ENCODE measurements at places on chromosomes 13 and 19.

DNA sequence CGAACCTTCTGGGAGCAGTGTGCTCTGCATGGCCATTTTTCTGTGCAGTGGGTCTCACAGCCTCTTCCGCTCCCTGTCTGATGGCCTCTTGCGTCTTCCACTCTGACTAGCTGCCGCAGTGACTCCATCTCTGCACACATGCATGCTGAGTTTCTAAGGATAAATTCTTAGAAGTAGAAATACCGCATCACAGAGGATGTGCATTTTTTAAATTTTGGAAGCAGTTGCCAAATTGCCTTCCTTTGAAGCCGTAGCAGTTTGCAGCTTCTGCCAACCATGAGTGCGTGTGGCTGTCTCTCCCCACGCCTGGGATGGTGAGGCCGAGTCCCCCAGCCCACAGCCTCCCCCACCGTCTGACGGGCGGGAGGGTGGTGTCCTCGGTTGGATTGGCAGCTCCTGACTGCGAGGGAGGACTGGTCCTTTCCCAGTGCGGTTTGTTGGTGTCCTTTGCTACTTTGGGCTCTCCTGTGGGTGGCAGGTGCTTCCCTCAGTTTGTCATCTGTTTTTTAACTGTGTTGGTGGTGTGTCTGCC is 9.8 kb downstream of the FZR1 start:
- no peak for DNase-seq

- DNase-seq, result no peak
Measured at GRCh38 chr19:58170860-58171259, 12.0 kb upstream of the ZNF274 start.

DNA sequence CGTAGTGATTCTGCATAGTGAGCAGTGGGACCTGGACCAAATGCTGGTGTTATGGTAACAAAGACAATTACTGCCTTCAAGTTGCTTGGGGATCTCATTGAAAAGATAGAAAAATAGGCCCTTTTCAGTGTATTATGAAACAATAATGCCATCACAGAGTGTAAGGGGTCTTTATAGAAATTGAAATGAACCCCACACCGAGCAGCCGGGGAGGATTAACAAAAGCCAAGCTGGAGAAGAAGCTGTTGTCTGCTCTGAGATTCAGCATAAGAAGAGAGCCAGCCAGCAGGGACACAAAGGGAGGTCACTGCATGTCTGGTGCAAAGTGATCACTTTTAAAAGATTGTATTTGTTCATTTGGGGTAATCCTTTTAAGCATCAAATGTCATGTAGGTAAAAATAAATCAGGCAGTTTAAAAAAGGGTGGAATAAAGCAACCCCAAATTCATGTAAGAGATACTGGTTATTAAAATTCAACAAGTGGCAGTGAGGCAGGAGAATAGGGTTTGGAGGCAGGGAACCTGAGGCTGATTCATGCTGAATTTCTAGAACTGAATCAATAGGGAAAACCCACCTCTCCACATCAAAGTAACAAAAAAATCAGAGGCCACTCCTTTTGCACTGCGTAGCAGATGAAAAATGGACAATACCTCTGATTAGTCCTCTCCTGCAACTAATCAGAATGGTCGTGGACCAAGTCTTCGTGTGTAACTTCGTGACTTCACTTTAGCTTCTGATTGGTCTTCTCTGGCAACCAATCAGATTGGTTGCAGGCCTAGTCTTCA is 1548.3 kb upstream of the SLC10A2 start:
- DNase-seq, result no peak

DNA sequence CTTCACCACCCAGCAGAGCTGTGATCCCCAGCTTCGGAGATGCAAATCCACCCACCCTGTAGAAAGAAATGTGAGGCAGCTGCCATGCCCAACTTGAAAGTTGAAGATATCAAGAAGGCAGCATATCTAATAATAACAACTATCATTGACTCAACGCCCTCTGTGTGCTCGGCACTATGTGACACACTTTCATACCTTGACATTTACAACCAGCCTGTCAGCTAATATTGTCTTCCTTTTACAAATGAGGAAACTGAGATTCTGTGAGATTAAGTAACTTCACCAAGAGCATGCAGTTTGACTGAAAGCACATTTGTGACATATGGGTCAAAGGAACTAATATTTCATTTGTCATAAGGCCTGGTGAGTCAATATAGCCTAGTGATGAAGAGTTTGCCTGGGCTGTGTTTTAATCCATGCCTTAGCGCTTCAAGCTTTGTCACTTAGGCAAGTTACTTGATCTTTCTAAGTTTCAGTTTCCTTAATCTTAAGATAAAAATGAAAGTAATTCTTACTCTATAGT is 137.0 kb downstream of the FLT1 start:
- no peak for DNase-seq

DNA sequence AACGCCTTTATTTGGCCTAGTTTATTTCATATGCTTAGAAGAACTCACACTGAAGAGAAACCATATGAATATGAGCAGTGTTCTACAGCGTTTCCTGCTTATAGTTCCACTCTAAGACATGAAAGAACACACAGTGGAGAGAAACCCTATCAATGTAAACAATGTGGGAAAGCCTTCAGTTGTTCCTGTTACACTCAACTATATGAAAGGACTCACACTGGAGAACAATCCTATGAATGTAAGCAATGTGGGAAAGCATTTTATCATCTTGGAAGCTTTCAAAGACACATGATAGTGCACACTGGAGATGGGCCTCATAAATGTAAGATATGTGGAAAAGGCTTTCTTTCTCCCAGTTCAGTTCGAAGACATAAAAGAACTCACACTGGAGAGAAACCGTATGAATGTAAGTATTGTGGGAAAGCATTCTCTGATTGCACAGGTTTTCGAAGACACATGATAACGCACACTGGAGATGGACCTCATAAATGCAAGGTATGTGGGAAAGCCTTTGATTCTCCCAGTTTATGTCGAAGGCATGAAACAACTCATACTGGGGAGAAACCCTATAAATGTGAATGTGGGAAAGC is 13.7 kb downstream of the ZNF441 start:
- DNase-seq, result no peak

GRCh38 chr19:7915250-7916102 is 846 bp downstream of the TGFBR3L start:
- DNase-seq, result no peak

DNA sequence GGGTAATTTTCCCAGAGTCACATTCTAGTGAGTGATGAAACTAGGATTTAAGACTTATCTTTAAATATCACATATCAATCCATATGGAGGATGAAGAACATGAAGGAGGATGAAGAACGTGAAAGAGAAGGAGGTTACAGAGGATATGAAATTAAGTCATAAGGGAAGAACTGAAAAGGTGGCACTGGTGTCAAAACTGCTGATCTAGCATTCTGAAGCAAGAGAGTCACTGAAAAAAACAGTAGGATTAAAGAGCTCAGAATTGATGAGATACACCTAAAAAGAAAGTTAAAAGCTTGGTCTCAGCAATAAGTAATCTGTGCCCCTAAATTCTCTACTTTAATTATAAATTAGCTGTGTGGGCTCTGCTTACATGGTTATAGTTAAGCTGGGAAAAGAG is 156.5 kb downstream of the KCTD12 start:
- no peak for DNase-seq

GRCh38 chr13:42548731-42549551 is 25.0 kb upstream of the TNFSF11 start:
- no peak for DNase-seq

GRCh38 chr13:48263196-48263595 is 30.2 kb downstream of the ITM2B start:
- no peak for DNase-seq

- no peak for DNase-seq
Measured at GRCh38 chr13:27770809-27771208, 21.5 kb upstream of the GSX1 start.

DNA sequence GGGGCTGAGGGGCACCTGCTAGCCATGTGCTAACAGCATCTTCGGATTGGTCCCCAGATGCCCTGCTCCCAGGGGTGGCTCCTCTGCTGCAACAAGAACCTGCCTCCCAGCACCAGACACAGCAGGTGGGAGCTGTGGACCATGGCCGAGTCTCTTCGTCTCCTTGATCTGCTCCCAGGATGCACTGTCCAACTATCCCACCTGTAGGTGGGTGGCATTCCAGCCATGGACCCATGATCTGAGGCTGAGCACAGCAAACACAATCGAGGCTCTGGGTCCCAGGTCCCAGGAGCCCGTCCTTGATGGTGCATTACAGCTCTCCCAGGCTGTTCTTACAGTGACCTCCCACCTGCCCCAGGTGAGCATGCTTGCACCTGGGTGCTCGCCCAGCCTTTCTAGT is 1.6 kb downstream of the ZNF837 start:
- no peak for DNase-seq

DNA sequence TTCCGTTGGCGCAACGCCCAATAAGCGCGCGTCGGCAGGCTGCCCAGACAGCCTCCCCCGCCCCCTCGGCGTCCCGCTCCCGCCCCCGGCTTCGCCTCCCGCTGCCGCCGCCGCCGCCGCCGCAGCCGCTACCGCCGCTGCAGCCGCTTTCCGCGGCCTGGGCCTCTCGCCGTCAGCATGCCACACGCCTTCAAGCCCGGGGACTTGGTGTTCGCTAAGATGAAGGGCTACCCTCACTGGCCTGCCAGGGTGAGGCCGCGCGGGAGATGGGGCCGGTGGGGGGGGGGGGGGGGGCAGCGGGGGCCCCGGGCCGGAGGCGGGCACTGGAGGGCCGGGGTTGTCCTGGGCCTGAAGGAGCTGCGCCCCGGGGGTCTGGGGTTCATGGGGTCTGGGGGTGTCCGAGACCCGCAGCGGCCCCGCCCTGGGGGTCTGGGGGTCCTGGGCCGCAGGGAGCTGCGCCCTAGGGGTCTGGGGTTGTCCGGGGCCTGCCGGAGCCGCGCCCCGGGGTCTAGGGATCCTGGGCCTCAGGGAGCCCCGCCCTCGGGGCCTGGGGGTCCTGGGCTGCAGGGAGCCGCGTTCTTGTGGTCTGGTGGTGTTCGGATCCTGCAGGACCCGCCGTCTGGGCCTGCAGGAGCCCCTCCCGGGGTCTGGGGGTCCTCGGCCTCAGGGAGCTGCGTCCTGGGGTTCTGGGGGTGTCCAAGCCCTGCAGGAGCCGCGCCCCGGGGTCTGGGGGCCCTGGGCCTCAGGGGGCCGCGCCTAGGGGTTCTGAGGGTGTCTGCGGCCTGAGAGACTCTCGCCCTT is at the start of gene HDGFL2:
HDGFL2 (plus strand) TSS at position 124 of the 801 bp plus-strand sequence; CDS start at position 178, 54 bp downstream.
- no peak for DNase-seq

- DNase-seq, result no peak
Measured at GRCh38 chr19:45189971-45190370, 11.4 kb downstream of the BLOC1S3 start.

DNA sequence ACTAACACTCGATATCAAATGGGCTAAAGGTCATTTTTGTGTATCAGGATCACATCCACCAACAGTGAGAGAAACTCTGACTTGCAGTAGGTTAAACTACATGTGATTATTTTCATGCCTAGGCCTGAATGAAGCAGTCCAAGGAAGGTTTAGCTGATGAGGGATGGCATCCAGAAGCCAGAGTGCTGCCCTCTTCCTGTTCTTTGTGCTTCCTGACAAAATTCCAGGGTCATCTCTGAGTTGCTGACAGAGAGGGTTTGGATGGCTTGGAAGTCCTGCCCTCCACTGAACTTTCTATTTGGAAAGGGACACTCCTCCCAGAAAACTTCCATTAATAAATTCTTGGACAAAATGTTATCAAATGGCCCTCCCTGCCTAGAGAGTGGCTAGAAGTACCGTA is 728.3 kb upstream of the SLC10A2 start:
- no peak for DNase-seq

- no peak for DNase-seq
Measured at GRCh38 chr13:95568131-95568530, 15.6 kb downstream of the CLDN10 start.

- DNase-seq, result no peak
Measured at GRCh38 chr13:66520511-66521355, 709.4 kb downstream of the PCDH9 start.

GRCh38 chr19:55115446-55116065 is 1.9 kb downstream of the PPP1R12C start:
- no peak for DNase-seq

- peak; percentile 14 for DNase-seq
Measured at GRCh38 chr19:11096210-11096841, 7.1 kb downstream of the LDLR start.

DNA sequence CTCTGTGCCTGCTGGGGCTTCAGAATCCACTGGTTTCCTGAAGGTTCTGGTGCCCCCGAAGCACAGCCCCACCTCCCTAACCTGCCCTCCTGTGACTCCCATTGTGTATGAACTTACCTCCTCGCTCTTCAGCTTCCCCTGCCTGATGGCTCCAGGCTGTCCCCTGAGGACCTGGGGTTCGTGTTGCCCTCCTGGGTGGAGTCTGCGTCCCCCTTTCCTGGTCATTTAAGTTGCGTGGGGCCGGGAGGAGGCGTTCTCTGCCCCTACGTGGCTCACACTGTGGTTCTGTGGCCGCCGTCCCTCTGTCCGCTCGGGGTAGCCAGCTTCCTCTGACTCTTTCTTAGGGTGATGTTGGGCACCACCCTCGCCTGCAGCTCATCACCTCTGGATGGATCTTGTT is 13.9 kb downstream of the TFDP1 start:
- no peak for DNase-seq

- DNase-seq, result no peak
Measured at GRCh38 chr13:41458761-41459431, 1.5 kb downstream of the RGCC start.

- no peak for DNase-seq
Measured at GRCh38 chr13:113196970-113197737, 11.3 kb downstream of the PCID2 start.

- DNase-seq, result no peak
Measured at GRCh38 chr13:104442536-104442935, 1376.3 kb upstream of the SLC10A2 start.

DNA sequence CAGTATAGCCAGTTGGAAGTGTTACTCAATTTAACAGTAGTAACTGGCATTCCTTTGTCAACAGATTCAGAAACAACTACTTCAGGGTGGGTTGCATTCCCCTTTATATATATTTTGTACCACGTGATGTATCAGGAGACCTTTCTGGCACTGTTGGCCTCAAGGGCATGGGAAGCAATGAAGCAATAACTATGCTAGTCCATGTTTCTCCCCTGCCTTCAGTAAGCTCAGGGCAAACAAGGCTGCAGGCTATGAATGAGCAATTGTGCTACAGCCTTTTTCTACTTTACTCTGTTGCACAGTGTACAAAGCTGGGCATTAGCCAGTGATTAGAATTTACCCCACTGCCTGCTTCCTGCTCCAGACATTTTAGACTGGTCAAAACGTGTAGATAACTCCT is 348.8 kb downstream of the GPC5 start:
- DNase-seq, result no peak

- DNase-seq, result peak; percentile 72
Measured at GRCh38 chr19:4717966-4718701, 5.5 kb downstream of the DPP9 start.

GRCh38 chr19:45395821-45396617 is 8.8 kb downstream of the PPP1R13L start:
- no peak for DNase-seq

- DNase-seq, result no peak
Measured at GRCh38 chr19:5880604-5881078, 10.3 kb upstream of the FUT5 start.

GRCh38 chr13:28716511-28716910 is 2.3 kb downstream of the SLC46A3 start:
- DNase-seq, result no peak

- no peak for DNase-seq
Measured at GRCh38 chr19:56137405-56137804, 3.7 kb upstream of the ZNF444 start.

- DNase-seq, result no peak
Measured at GRCh38 chr13:20815464-20815863, 41.7 kb upstream of the EEF1AKMT1 start.

All from posterior cingulate gyrus (tissue), 11 donors.